ENCODE measurements at places on chromosomes 12 and 14. TPM values are rescaled to one million over a fixed set of nuclear protein-coding genes. Genes with fewer than 3 reads are reported as not detected.

NTN4 gene
- 10.0 TPM for total RNA-seq

TMPRSS12 gene
- not detected for total RNA-seq

KRT80 gene
- not detected for total RNA-seq

- no peak overlapping the region for H3K4me3 ChIP-seq
- H3K27me3 ChIP-seq: no peaks in the 10 kb centered on the region
- no peak for DNase-seq
- no peaks in the 10 kb centered on the region for H3K36me3 ChIP-seq
- no peak overlapping the region for H3K27ac ChIP-seq
Measured at GRCh38 chr12:130145731-130146130, 16.5 kb upstream of the FZD10 start.

DNA sequence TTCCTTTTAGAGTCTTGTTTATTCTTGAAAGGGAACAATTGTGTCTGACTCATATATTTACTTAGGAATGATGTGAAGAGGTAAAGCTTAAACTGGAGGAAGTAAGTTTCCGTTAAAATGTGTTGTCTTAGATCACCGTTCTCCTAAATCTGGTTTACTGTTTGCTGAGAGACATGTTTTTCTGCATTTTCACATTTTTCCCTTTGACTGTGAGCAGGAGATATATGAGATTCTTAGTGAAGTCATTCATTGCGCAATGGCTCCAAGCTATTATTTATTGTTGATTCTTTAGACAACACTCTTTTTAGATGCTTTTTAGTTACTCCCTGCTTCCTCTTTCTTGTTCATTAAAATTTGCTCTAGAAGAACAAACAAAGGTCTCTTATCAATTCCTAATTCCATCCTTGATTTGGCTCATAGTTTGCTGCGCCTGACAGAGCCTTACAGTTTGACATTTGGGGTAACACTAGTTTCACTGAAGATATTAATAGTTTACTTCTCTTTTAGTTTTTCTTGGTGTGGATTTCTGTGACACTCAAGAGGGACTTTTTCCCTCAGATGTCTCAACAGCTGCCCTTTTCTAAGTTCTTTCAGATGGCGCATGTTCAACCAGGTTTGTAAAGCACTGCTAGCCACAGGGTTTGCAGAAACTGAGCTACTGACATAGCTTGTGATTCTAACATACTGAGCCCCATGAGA, 11.4 kb downstream of the CLECL1 start:
- H3K36me3 ChIP-seq: no peaks in the 10 kb centered on the region
- no peaks in the 10 kb centered on the region for H3K4me1 ChIP-seq
- no peaks in the 10 kb centered on the region for H3K27me3 ChIP-seq
- DNase-seq: no peak
- H3K4me3 ChIP-seq: no peak overlapping the region

GRCh38 chr14:89332031-89332430, 85.0 kb downstream of the FOXN3 start:
- H3K36me3 ChIP-seq: no peaks in the 10 kb centered on the region
- peaks cover 37% of the 10 kb centered on the region for H3K4me1 ChIP-seq
- no peak overlapping the region for H3K4me3 ChIP-seq
- no peaks in the 10 kb centered on the region for H3K27me3 ChIP-seq
- DNase-seq: no peak

GRCh38 chr12:6093764-6094163, 30.7 kb downstream of the VWF start:
- H3K36me3 ChIP-seq: no peaks in the 10 kb centered on the region
- H3K27me3 ChIP-seq: no peaks in the 10 kb centered on the region
- peaks cover 17% of the 10 kb centered on the region for H3K4me1 ChIP-seq
- DNase-seq: no peak
- no peak overlapping the region for H3K4me3 ChIP-seq

All from gastrocnemius medialis (tissue), 4 donors.